ENCODE measurements at places on chromosomes 1 and 21.

DNA sequence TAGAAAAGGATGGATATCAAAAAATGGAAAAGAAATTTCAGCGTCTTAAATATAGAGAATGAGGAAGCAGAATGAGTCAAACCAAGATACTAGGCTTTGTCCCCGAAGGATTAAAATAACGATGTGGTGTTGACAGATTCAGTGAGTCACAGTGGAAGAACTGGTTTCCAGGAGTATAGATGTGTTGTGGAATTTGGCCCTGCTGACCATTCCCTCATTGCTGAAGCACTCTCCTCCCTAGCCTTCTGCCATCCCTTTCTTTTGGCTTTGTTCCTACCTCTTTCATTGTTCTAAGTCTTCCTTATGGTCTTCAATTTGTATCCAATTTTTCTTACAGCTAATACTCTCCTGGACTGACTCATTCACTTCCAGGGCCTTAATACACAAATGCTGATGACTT is 23.1 kb upstream of the USP25 start:
- DNase-seq = peak; percentile 62

GRCh38 chr21:14684071-14684470 is 138.0 kb upstream of the SAMSN1 start:
- no peak for DNase-seq

DNA sequence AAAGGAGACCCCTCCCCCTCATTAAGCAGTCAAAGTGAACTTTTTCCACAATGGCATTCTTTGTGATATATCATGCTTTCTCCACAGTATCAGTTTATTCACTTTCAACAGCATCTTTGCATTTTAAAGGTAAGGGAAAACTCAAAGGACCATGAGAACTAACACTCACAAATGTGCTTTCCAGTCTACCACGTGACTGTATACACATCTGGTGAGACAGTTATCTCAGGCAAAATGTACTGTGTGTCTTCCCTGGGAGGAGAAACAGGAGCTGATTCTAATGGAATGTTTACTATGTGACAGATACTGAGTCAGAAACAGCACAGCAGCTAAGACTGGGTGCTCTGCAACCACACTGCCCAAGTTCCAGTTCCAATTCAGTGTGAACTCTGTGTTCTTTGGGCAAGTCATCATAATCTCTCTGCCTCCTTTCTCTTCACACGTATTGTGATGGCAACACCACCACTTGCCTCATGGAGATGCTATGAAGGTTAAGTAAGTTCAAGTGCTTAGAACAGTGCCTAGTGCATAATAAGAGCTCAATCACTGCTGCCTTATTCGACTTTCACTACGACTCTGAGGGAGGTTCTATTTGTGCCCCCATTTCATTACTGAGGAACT is 79.0 kb downstream of the SLC45A1 start:
- no peak for DNase-seq

GRCh38 chr1:38123356-38124135 is 77.0 kb upstream of the POU3F1 start:
- no peak for DNase-seq

DNA sequence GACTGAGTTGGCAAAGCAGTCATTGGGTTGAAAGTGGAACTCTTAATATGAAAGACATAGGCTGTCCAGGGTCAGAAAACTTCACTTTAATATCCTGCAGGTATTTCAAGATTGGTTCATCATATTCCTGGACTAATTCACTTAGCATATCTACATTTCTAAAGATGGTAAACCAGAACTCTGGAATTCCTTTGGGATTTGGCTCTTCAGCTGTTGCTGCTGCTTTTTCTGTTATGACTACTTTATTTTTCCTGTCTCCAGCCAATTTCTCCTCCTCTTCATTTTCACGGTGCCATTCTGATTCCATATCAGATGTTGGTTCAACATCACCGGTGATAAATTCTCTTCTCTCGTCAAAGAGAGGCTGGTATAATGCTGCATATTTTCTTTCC is 37.4 kb downstream of the CD58 start:
- DNase-seq = no peak

DNA sequence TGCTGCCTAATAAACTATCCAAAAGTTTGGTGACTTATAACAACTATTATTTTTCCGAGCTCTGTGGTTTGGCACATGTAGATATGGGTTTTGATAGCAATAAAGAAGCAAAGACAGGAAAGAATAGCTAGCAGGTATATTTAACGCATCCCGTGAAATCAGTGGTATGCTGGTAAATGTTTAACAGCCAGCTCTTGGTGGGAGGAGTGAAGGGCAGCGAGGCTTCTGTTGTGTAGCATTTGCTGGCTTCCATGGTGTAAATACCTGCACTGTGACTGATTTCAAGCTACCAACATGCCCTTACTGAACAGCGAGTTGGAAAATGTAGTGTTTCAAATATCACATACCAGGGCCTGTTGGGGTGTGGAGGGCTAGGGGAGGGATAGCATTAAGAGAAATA is 291.0 kb downstream of the PRDM2 start:
- DNase-seq = no peak

DNA sequence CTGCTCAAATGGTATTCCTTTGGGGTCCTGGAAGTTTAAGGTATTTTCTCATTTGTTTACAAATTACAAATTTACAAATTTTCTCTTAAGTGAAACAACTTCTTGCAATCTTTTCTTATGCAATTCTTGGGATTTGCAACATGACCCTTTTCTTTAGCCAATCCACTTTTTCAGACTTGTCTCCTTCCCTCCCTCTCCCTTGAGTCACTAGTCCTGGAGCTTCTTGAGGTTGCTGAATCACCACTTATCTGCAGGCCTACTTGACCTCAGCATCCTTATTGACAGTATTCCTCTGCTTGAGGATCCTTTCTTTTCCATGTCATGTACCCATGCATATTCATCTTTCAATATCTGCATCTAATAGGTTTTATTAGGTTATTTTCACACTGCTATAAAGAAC is 302.8 kb upstream of the ADAMTS5 start:
- DNase-seq = no peak

DNA sequence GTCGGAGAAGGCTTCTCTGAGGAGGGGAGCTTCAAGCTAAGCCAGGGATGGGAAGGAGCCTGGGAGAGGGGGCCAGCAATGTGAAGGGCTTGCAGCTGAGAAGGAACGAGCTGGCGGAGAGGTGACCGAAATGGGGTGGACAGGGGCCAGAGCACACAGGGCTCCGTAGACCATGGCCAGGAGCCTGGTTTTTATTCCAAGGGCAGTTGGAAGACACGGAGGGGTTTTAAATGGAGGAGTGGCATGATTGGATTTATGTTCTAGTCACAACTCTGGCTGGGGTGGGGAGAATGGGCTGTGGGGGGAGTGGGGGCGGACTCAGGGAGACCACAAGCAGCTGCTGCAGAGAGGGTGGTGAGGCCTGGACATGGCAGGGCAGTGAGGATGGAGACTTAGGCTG is 5.1 kb upstream of the EPS8L3 start:
- no peak for DNase-seq

- DNase-seq = peak; percentile 88
Measured at GRCh38 chr1:35718492-35719336, at the start of gene C1orf216. Gene C1orf216, minus strand, starts transcription at chr1:35718884. Its CDS starts 2,563 bp downstream, at chr1:35716321.

- DNase-seq = no peak
Measured at GRCh38 chr1:21157054-21157453, 19.6 kb downstream of the EIF4G3 start.

DNA sequence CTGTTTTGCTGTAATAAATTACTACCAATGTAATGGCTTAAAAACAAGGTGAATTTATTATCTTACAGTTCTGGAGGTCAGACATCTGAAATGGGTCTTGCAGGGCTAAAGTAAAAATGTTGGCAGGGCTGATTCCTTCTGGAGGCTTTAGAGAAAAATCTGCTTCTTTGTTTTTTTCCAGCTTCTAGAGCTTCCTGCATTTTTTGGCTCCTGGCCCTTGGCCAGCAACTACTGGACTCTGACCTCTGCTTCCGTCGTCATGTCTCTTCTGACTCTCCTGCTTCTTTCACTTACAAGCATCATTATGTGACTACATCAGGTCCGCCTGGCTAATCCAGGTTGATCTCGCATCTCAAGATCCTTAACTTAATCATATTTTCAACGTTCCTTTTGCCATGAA is 350.9 kb downstream of the S1PR1 start:
- peak; percentile 67 for DNase-seq

- DNase-seq = no peak
Measured at GRCh38 chr1:197841158-197841557, 61.3 kb upstream of the C1orf53 start.
